ENCODE measurements at places on chromosomes 11 and 22.

DNA sequence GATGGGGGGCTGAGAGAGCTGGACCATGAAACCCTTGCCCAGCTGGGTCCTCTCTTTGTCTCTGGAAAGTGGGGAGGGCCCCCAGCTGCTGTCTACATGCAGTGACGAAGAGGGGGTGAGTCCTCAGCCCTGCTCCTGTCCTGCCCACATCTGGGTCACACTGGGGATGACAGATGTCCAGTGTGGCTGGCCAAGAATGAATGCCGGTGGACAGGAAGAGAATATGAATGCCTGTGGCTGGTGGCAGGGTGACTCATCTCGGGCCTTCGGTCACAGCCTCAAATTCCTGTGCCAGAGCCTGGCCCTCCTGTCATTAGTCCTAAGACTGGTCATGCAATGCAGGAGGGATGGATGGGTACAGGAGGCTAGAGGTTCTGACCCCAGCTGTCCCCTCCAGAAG is 2.2 kb upstream of the PNPLA3 start:
- no peak for DNase-seq

DNA sequence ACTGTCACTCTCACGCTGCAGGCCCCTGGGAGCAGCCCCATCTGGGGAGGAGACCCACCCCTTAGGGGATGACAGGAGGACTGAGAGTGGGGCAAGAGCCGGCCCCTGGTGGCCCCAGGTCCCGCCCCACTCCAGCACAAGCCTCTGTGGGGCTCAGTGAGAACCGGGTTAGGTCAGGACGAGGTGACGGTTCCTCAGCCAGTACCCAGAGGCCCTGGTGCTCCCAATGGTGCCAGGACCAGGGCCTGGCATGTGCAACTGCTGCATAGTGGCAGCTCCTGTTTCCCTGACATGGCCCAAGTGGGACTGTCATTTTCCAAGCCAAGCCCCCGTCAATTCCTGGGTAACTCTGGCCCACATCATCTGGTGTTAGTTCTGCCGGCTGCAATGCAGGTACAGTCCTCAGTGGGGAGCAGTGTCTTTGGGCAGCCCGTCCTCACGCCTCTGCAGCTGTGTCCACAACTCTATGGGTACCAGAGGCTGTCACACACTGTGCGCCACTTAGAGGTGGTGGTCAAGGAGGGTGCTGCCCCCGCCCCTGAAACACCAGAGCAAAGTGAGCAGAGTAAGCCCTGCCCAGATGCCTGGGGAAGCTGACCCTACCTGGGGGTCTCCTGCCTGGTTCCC is 15.9 kb downstream of the CHID1 start:
- no peak for DNase-seq

DNA sequence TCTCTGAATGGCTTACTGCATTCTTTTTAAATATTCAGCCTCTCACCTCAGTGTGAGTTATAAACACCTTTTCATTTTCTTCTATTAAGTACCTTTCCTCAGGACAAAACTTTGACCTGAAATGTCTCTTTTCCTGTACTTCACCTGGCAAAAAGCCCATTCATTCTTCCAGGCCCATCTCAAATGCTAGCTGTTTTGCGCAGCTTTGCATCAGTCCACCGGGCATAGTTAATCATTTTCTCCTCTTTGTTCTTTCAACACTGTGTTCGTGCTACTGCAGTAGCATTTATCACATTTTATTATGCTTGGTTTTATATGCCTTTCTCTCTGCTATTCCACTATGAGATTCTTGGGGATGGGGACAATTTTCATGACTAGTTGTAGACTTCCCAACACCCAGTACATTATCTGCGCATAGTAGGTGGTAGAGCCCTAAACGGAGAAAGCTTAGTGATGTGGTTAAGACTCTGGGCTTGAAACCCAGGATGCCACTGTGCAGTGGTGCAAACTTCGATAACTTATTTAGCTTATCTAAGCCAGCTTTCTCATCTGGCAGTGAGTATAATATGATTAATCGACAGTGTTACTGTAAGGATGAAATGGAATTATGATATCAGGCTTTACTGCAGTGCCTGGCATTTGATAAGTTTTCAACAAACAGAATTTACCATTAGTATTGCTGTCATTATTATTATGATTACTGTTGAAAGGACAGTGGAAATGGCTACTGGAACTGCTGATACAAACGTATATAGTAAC is 695.7 kb downstream of the NELL1 start:
- no peak for DNase-seq

GRCh38 chr22:22458896-22459588 is 49.5 kb downstream of the ZNF280B start:
- DNase-seq = no peak

DNA sequence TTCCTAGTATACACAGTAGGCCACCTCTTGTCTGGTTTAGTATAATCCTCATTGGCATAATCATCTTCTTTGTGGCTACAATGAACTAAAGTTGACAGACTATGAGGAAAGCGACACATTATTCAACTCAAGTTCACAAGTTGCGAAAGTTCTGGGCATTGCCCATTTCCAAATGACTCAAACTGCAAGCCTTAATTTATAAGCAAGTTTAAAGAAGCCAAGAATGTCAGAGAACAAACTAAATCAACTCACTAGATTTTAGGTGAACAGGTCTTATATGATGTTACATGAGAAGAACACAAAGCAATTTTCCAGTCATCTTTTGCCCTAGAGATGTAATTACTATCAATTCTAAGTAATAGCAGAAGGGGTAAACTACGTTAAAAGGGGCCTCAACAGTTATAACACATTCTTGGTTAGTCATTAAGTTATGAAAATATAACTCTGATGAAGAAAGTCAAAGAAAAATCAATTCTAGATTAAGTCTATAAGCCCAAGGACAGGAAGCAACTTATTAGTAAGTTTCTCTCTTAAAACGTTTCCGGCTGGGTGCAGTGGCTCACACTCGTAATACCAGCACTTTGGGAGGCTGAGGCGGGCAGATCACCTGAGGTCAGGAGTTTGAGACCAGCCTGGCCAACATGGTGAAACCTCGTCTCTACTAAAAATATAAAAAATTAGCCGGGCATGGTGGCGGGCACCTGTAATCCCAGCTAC is 21.5 kb downstream of the PICALM start:
- DNase-seq = peak; percentile 61

DNA sequence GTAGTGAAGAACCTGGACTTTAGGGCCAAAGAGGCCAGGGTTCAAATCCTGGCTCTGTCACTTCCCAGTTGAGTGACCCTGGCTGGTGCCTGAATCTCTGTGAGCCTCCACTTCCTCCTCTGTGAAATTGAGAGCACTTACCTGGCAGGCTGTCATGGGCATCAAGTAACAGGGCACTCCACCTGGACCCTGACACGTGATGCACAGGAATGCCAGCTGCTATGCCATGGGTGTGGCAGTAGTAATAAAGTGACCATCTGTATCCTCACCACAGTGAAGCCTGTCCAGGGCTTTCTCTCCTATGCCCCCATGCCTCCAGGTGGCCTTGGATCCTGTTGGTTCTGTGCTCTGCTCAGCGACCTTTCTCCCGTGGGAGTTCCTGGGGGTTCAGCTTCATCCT is 29.8 kb upstream of the PPP6R3 start:
- no peak for DNase-seq

DNA sequence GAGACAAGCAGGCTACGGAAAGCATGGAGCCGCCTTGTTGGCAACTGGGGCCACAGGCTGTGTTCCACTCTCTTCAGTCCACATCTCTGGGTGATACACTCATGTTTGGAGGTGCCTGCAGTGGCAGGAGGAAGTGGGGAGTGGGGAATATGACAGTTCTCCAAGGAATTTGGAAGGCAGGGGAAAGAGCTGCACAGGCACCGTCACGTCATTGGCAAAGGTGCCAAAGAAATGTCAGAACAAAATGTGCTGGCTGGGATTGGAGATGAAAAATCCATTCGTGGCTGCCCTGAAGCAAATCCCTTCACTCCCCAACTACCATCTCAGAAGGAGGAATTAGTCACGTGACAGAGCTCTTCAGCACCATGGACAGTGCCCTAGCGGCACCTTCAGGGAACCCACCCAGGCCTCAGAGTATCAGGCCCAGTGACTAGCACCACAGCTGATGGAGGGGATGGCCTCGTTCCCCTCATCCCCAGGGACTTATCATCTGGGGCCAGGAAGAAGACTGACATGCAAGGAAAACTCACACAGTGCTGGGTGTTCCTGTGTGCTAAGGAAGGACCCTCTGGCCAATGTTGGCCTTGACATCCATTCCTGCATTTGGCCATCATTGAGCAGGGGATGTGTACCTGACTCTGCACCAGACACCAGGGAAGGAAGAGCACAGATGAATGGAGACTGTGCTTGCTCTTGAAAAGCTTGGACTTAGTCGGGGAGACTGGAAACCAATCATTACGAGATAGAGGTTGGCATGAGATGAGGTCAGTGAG is 48.5 kb upstream of the PRDM11 start:
- no peak for DNase-seq

DNA sequence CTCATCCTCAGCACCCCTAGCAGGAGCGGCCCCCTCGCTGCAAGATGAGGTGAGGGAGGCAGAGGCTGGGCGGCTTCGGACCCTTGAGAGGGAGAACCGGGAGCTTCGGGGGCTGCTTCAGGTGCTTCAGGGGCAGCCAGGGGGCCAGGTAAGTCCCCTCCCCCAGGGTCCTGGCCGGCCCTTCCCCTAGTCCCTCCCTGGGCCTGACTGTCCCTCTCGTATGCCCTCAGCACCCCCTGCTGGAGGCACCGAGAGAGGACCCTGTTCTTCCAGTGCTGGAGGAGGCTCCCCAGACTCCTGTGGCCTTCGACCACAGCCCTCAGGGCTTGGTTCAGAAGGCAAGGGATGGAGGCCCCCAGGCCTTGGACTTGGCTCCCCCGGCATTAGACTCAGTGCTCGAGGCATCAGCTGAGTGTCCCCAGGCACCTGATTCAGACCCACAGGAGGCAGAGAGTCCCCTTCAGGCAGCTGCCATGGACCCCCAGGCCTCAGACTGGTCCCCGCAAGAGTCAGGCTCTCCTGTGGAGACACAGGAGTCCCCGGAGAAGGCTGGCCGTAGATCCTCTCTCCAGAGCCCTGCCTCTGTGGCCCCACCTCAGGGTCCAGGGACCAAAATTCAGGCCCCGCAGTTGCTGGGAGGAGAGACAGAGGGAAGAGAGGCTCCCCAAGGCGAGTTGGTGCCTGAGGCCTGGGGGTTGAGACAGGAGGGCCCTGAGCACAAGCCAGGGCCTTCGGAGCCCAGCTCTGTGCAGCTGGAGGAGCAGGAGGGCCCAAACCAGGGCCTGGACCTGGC is 4.0 kb downstream of the CCDC88B start:
- DNase-seq = no peak

DNA sequence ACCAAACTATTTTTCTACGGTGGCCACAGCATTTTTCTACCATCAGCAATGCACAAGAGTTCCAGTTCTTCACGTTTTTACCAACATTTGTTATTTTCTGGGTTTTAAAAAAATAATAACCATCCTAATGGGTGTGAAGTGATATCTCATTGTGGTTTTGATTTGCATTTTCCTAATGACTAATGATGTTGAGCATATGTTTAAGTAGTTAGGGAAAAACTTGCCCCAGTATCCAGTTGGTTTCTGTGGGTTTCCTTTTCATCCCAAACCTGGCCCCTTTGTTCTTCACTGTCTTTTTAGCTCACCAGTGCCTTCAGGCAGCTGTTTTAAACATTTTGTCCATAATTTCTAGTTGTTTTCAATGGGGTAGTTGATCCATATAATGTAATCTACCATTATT is 14.7 kb upstream of the PTS start:
- peak; percentile 5 for DNase-seq

- no peak for DNase-seq
Measured at GRCh38 chr11:10139656-10140055, 154.4 kb downstream of the SBF2 start.

- no peak for DNase-seq
Measured at GRCh38 chr11:107041088-107041444, 22.8 kb upstream of the GUCY1A2 start.

DNA sequence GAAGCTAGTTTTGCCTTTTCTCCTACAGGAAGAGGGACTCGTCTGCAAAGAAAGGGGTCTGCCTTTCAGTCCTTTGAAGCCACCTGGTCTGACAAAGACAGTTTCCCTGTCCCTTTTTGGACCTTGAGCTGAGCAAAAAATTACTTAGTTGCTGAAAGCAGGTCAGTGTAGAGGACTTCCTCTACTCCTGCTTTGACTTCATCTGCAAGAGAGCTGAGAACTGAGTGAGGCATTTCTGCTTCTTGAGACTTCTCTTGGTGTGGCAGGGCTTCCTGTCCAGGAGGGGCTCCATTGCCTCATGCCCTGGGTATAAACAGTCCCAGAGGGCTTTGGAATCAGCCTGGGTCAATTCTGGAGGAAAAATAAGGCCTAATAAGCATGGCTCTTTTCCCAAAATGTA is 73.1 kb downstream of the ZNRF3 start:
- DNase-seq = peak; percentile 0

- DNase-seq = no peak
Measured at GRCh38 chr11:5605849-5606248, 9.4 kb downstream of the TRIM6 start.

GRCh38 chr11:79101656-79102055 is 339.2 kb downstream of the TENM4 start:
- DNase-seq = no peak

GRCh38 chr22:23120415-23120899 is 21.3 kb downstream of the RSPH14 start:
- no peak for DNase-seq

GRCh38 chr11:27783701-27784355 is 83.6 kb upstream of the BDNF start:
- no peak for DNase-seq

DNA sequence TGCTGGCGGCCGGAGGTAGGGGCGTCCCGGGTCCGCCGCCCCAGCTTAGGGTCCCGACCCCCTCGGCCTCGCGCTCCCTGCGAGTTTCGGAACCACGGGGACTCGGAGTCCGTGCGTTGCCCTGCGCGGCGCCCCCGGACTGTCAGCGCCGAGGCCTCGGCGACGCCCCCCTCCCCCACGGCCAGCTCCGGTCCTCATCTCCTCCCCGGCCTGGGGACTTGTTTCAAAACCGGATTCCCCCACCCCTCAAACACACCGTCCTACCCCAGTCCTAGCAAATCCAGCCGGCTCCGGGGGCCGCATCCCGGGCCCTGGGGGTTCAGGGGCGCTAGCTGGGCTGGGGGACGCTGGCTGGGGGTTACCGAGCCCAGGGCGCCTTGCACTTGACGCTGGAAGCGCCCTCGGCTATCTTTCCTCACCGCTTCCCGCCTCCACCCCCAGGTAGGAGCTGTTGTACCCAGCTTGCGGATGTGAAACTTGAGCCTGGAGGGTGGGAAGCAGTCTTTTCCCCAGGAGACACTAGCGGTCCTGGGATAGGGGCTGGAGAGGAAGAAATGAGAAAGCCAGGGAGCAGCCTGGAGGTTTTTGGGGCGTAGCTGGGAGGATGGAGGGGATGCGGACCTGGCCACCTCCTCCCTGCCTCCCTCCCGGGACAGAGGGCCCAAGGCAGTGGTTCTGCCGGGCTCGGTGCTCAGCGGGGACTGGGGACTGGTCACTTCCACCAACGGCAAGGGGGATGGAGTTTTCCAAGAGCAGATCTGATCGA is 550 bp downstream of the FBLN1 start:
- DNase-seq = no peak

GRCh38 chr11:86108191-86108590 is 39.3 kb upstream of the PICALM start:
- DNase-seq = no peak

- DNase-seq = no peak
Measured at GRCh38 chr11:27934830-27935145, 173.2 kb downstream of the KIF18A start.

- no peak for DNase-seq
Measured at GRCh38 chr22:41504816-41505215, 35.9 kb downstream of the ACO2 start.
